ENCODE measurements at places on chromosomes 1 and 21.

DNA sequence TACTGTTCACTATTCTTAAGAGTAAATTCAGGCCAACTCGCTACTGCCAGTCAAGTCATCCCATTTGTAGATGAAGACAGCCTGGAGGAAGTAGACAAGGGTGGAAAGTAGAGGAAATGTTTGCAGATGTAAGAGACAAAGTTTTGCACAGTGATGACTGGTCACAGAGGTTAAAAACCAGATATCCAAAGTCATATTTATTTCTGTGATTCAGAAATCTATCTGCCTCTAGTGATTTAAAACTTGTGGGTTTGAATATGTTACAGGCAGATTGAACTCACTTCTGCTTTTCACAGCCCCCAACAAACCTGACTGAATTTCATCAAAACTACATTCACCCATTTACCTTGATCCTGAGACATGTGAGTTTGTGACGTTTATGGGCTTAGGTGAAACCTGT lies 484.7 kb upstream of the C1orf87 start:
- ATAC-seq = no peak

DNA sequence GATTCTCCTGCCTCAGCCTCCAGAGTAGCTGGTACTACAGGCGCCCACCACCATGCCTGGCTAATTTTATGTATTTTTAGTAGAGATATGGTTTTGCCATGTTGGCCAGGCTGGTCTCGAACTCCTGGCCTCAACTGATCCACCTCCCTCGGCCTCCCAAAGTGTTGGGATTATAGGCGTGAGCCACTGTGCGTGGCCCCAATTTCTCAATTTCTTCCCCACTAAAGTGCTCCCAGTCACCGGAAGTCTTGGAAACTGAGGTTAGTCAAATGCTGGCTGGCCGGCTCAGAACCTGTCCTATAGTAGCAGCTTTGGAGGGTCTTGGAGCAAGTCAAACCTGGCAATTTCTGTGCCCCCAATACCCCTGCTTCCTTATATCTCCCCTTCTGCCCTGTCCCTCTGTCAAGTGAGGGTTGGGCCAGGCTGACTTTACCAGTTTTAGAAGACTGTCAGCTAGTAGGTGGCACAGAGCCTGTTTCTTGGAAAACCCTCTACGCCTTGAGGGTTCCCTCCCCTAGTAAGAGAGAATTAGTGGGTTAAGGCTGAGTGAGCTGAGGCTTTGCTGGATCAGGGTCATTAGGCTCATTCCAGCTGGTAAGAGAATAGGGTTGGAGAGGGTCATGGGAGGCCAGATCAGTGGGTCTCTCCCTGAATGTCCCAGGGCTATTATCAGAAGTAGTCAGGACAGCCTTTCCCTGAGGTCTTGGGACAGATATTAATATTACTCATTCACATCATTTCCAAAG lies 8.3 kb upstream of the EPB41 start:
- ATAC-seq = no peak

GRCh38 chr1:34685225-34685624 lies 69.6 kb upstream of the GJB5 start:
- no peak for ATAC-seq

GRCh38 chr1:6163191-6163972 lies 16.7 kb downstream of the CHD5 start:
- ATAC-seq = no peak

DNA sequence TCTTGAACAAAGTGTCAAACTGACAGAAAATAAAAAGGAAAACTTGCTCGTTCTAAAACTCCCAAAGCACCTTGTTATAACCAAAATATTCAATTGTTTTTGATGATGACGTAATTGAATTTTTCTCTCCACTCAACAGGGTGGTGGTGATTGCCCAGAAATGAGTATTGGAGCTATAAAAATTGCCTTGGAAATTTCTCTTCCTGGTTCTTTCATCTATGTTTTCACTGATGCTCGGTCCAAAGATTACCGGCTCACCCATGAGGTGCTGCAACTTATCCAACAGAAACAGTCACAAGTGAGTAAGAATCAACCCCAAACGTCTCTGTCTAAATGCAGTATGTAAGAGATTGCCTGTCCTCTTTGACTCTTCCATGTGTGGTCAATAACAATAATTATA lies 130.1 kb downstream of the HMCN1 start:
- ATAC-seq = no peak

DNA sequence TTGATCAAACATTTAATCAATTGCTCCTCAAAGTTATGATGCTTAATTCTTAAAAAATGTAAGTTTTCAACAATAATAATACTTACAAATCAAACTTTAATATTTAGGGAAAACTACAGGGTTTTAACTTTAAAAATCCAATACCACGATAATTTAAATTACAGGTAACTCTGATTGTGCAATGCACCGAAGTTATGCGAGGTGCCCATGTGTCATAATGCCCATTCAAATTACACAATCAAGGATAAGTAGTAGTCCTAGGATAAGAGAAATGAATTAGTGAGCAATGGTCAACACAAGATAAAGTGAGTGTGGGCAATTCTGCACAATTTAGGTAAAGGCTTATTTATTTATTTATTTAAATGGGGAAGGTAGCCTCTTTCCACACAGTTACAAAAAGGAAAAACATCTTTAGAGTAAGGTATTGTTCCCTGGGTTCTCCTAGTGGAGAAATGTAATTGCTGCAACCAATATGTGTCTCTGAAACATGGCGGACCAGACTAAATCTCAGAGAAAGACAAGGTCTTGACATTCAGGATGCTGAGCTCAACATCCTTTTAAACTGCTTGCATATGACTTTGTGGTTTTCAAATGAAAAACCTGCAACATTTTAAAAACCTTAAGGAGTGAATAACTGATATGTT lies 164.2 kb downstream of the TTLL7 start:
- ATAC-seq = no peak

DNA sequence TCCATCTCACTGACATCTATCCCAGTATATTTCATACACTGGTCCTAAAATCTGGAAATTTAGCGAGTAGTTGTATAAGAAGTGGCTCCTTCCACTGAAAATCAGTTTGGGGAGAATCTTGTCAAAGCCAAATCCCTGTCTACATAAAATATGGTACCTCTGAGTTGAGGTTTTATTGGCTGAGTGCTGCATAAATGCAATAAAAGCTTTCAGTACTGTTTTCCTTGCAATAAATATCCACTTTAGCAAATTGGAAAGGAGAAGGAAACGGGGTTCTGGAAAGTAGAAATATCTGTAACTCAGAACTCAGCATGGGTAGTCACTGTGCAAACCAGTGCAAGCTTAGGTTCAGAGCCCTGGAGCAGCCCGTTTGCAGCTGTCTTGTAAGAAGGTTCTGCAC lies 580.2 kb downstream of the SMYD3 start:
- ATAC-seq = no peak

GRCh38 chr1:216531263-216532239 lies 108.3 kb upstream of the USH2A start:
- no peak for ATAC-seq

DNA sequence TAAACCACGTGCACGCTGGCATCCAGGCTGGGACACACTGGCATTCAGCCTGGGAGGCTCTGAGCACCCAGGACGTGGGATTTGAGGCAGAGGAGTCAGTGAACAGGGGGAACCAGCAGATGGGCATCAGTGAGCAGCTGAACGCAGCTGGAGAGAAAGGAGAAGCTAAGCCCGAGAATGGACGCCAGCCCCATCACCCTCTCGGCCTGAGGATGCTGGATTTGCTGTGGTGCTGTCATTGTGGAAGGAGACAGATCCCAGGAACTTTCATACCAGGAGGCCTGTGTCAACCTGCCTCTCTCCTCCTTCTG lies 132.8 kb downstream of the PGBD5 start:
- no peak for ATAC-seq

DNA sequence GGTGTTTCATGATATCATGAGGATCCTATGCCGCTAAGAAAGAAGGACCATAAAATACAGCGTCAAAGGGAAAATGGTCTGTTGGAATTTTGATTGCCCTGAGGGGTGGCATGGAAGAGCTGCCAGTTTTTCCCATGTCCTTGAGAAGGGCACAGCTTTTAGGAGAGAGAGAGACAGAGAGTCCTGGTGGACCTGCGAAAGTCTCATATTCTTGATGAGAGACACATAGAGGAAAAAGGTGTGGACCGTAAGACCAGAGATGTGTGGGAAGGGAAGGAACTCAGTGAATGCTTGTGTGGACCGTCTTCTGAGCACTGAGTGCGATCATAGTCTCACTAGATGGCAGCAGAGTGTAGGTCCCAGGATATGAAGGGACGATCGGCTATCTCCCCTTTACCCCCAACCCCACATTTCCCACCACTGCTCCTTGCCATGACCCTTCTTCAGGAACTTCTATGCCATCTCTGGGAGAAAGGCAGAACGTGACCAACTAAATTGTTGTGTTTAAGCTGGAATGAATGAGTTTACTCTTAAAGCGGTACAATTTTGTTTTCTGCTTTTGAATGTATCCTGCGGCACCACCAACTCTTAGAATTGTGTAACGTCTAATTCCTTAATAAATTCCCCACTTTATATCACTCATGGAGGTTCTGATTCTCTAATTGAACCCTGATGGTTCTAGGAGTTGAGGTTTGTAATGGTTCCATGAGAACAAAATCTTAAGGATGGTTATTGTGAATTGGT lies 117.7 kb downstream of the CTH start:
- ATAC-seq = peak; percentile 55

DNA sequence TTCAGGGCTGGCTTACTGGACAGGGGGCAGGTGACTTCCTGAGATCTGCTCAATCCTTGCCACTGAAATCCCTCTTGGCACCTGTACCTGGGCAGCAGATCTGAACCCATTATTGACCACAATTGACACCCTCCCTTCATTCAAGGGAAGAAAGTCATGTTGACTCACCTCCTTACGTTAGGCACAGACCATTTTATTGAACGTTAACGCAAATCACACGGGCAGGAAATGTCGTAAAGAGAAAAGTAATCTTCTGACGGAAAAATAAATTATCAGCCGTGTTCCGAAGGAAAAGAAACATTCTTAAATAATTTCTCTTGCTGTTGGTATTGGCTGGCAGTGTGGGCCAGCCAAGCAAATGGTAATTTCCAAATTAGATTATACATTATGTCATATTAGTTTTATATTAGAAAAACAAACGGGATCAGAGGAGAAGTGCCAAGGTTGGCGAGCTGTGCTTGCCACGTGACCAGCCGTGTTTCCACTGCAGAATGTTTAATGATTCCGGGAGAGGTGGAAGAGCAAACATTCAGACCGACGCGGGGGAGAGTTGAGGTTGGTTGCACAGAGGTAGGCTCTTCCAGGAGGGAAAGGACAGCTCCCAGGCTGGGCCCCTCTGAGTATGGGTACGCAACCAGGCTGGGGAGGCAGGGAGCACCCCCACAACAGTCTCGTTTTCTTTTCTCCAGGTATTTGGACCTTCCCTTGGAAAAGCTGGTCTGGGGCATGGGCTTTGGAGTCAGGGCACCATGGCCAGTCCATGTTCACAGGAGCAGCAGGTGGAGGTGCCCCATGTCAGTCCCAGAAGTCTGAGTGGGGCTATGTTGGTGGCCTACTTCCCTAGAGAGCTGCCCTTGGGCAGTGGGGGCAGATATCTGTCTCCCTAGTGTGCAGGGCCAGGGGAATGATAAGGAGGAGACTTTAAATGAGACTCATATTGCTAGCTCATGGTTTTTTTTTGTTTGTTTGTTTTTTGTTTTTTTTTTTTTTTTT lies 121.1 kb downstream of the FOXD2 start:
- ATAC-seq = no peak

- ATAC-seq = peak; percentile 65
Measured at GRCh38 chr21:44455524-44456213, 359 bp downstream of the LRRC3 start.

DNA sequence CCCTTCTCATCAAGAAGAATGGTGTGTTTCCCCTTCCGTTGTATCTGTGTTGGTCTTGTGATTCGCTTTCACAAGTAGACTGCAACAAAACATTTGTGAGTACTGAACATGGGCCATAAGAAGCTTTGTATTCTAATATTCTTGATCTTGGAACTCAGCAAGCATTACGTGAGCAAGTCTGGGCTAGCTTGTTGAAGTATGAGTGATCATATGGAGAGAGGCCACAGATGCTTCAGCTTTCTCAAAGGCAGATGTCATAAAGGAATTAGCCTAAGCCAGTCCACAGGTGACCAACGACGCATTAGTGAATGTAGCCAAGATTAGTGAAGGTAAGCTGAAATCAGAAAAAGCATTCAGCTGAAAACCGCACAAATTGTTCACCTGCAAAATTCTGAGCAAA lies 609.6 kb upstream of the NEGR1 start:
- no peak for ATAC-seq

DNA sequence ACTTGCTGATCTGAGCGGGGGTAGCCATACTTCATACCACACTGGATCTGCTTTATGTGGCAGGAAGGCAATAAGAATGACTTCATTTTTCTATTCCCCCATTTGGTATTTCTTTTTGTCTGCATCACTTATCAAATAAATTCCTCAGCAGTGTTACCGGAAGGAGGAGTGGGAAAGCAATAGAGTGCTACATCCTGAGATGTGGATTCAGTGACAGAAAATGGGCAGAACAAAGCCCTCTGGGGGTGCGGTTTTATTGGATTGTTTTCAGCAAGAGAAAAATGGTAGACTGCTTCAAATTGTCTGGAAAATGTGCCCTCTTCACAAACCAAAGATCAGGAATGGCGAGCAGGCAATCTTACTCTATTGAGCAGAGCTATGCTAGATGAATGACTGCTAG lies 751.9 kb upstream of the NEGR1 start:
- ATAC-seq = no peak

GRCh38 chr1:101299141-101299540 lies 62.3 kb downstream of the S1PR1 start:
- ATAC-seq = no peak

DNA sequence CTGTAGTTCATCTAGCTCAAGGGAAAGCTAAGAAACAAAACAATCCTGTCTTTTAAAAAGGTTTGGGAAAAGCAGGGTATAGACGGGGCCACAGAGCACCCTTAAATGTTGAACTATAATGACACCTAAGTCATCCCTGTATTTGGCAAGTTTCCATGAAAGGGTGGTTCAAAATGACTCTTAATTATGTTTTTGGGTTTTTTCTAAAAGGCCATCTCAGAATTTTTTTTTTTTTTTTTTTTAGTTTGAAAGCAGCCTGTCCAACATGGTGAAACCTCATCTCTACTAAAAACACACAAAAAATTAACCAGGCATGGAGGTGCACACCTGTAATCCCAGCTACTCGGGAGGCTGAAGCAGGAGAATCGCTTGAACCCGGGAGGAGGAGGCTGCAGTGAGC lies 22.2 kb downstream of the TOMM20 start:
- no peak for ATAC-seq

DNA sequence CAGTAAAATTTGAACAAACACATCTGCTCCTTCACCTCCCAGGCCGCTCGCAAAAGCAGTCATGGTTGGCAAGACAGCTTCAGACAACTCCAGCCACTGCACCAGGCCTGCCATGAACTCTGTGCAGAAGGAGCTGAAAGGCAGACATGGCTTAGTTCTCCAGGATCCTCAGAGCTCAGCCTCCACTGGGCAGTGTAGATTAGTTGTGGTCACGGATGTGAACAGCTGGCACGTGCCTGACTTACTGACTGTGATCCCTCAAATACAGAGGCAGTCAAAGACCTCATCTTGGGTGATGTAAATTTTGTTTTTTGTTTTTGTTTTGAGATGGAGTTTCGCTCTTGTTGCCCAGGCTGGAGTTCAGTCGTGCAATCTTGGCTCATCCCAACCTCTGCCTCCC lies 28.4 kb downstream of the TMCO4 start:
- ATAC-seq = no peak

All from activated T-helper 17 cell treated with anti-CD3 and anti-CD28 coated beads, Interleukin-2, amount 50 U/mL, for 72 hours (primary cell).